Skin of body (tissue), 3 donors: ENCODE measurements at places on chromosomes 2 and 18.

DNA sequence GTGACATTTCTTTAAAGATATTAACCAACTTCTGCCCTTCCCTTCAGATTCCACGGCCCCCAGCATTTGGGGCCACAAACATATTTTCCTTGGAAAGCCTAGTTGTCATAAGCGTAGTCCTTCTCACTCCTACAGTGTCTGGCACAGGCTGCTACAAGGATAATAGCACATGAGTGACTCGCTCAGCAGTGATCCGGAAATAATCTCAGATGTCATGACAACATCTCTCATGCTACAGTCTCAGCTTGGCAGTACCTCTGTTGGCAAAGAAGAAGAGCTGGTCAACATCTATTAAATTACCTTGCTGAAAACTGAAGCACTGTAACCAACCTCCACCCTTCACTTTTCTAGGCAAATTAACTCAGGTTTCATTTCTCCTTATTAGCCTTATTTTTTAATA lies 351.7 kb downstream of the RAD51AP2 start:
- DNase-seq, result no peak

DNA sequence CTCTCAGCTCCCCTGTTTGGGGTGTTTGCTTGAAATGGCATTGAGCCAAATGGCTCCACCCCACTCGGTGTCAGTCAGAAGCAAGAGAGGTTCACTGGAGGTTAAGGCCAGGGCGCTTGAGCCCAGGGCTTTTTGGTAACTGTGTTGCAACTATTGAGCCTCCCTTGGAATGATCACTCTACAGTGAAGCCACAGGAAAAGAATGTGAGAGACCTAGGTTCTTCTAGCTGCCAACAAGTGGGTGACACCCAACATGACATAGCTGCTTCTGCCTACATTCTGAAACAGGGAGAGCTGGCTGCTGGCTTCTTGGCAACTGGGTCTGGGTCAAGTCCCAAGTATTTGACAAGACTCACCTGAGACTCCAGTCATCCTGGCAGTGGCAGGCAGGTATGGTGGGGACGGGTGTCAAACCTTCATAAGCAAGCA lies 7.1 kb upstream of the GRHL1 start:
- no peak for DNase-seq

DNA sequence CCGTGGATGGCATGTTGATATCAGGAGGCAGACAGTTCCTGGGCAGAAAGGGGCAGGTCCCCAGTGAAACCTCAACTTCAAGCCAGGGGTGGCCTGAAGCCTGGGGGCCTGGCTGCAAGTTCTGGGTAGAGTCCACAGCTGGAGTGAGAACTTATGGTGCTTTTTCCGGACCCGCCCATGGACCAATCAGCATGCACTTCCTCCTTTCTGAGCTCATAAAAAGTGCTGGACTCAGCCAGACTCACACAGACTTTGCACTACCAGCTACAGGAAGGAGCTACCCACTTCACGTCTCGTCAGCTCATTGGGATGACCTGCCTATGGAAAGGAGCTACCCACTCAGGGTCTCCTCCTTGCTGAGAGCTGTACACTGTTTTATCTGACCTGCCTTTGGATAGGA lies 183.1 kb upstream of the MC4R start:
- no peak for DNase-seq

GRCh38 chr2:162581959-162582798 lies 238.2 kb downstream of the GCA start:
- no peak for DNase-seq

- DNase-seq, result no peak
Observed at GRCh38 chr2:209970711-209971110, 31.7 kb upstream of the RPE start.

DNA sequence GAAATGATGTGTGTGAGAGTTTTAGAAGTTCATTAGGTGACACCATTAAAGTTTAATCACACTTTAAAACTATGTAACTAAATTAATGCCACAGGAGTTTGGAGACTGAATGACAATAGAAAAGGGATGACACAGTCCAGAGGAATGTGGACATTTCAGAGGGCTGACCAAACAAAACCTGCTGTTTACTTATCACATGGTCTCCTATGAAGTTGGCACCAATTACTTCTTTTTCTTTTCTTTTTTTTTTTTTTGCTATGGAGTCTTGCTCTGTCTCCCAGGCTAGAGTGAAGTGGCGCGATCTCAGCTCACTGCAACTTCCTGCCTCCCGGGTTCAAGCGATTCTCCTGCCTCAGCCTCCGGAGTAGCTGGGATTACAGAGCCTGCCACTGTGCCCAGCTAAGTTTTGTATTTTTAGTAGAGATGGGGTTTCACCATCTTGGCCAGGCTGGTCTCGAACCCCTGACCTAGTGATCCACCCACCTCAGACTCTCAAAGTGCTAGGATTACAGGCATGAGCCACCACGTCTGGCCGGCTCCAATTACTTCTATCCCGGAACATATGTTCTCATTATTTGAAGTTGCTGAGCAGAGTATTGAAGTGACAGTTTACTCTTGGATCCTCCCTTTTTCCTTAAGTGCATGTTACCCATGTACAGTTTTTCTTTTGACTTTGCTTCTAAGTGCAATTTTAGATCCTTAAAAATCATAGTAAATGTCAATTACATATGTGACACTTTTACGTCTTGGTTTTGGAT lies 4.3 kb downstream of the AGPS start:
- no peak for DNase-seq

GRCh38 chr2:145682546-145683157 lies 1162.7 kb upstream of the ZEB2 start:
- DNase-seq, result no peak

DNA sequence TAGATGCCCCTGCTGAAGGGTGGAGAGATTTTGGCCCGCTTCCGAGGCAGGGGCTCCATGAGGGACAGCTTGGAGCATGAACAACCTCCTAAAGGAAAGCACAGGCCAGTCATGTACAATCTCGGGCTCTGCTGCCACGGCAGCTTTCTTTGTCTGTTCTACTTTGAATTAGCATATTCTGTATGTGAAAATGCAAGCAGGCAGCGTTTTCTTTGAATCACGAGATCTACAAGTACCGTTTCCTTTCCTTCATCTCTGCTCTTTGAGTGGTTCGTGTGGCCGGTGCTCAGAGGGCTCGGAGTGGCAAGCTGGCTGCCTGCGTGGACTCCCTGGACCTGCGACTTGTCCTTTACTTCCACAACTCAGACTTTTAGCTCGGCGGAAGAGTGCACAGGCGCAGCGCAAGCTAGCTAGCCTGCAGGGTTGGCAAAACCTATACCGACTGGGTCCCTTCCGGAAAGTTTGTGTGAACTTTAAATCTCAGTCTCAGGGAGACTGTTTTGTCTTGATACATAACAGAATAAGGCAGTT lies 6.9 kb downstream of the TWIST2 start:
- DNase-seq, result no peak

DNA sequence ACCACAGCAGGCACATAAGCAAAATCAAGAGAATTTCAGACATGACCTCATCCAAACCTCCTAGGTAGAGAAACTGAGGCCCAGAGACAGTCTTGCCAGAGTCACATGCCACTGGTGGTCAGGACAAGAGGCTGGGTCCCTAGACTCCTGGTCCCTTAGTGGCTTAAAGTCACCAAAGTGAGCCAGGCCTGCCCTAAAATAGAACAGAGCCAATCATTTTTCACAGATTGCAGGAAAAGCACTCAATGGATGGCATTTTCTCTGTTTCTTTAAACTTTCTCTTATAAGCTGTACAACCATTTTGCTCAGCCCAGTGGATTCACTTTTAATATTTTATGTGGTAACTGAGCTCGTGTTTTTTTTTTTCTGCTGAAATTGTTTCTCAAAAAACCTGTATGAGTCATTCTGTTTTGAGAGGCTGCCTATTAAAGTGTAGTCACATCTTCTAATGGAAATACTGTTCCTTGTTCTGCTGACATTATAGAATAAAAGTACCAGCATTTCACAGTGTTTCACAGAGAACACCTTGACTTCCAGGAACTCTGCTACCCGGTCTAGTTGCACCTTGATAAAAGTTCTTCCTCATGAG lies 29.6 kb downstream of the STEAP3 start:
- DNase-seq, result no peak

DNA sequence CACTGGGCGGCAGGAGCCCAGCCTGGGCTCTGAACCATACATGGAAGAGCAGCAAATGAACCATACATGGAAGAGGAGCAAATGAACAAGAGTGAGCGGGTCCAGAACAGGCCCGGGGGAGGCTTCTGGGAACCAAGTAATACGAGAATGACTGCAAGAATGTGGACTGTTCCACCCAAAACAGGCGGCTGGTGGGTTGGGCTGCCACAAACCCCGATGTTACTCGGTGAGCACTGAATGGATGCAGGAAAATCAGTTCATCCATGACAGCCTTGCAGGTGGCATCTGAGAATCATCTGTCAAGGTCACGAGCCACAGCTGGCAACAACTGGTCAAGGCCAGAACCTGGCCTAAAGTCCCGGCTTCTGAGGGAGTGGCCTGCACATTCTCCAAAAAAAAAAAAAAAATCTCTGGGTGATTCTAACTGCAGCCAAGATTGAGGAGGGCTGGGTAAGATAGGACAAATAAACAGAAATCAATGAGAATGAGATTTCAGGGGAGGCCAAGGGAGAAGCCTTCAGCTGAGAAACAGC lies 106.1 kb downstream of the ZNF516 start:
- DNase-seq, result no peak

DNA sequence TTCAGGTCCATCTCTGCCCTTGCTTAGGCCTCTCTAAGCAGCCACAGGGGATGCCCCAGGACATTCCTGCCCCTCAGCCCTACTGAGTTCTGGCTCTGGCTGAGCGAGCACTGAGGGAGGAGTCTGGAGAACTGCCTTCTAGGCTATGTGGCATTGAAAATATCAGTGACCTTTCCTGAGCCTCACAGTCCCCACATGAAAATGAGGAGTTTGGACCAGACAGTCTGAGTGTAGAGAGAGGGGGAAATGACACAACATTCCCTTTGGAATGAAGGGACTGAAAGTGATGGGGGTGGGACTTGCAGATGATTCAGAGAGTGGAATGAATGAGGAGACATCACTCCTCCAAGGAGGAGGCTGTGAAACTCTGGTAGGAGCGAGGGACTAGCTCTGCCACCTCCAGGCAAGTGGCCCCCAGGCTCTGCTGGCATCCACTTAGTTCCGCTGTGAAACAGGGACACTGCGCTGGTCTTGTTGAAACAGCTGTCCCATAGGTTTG lies 8.0 kb downstream of the TNS1 start:
- DNase-seq, result no peak

- no peak for DNase-seq
Observed at GRCh38 chr18:52237551-52237950, 102.4 kb upstream of the DCC start.

GRCh38 chr2:178246696-178247095 lies 52.4 kb downstream of the OSBPL6 start:
- no peak for DNase-seq

- DNase-seq, result no peak
Observed at GRCh38 chr2:147182260-147182659, 662.6 kb upstream of the ACVR2A start.

GRCh38 chr2:120245520-120246332 lies 6.9 kb upstream of the RALB start:
- DNase-seq, result no peak

DNA sequence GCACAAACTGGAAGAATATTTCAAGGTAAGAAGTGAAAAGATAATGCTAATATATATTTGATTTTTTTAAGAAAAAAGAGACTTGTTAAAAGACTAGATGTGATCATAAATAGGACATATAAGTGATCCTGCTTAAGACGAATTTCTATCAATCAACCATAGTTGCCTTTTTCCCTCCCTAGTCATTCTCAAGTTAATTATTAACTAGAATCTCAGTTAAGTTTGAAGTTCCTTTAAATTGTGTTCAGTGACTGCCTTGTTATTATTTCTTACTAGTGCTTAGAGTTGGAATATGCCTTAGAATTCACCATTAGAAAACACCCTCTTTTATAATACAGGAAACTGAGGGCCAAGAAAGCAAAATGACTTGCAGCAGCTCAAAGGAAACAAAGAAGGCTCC lies 141.5 kb upstream of the SP5 start:
- no peak for DNase-seq

DNA sequence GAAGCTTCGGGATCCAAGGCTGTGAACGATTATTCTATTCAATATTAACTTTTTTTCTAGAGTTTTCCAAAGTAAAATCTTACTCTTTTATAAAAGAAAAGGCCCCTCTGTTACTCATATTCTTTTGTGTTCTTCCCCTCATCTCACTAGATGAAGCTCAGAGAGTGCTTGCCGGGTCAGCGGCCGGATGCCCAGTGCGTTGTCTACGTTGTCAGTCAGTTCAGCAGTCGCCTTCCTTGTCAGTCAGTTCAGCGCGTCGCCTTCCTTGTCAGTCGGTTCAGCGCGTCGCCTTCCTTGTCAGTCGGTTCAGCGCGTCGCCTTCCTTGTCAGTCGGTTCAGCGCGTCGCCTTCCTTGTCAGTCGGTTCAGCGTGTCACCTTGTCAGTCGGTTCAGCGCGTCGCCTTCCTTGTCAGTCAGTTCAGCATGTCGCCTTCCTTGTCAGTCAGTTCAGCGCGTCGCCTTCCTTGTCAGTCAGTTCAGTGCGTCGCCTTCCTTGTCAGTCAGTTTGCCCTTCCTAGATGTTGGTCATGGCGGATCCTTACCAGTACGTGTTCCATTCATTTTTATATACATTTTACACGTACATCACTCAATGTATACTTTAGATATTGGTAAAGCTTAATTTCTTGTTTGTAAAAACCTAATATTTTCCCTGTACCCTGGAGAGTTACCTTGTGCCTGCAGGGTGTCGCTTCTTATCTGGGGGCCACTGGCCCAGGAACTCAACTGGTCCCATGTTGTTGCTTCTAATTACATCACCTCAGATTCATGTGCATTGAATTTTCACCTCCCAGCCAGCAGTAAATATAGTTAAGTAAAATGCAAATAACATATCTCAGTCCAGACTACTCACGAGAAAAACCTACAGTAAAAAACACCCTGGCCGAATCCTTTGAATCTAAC lies 206.9 kb downstream of the ASB1 start:
- DNase-seq, result no peak

GRCh38 chr2:133817680-133818566 lies 249.7 kb upstream of the NCKAP5 start:
- peak; percentile 32 for DNase-seq

DNA sequence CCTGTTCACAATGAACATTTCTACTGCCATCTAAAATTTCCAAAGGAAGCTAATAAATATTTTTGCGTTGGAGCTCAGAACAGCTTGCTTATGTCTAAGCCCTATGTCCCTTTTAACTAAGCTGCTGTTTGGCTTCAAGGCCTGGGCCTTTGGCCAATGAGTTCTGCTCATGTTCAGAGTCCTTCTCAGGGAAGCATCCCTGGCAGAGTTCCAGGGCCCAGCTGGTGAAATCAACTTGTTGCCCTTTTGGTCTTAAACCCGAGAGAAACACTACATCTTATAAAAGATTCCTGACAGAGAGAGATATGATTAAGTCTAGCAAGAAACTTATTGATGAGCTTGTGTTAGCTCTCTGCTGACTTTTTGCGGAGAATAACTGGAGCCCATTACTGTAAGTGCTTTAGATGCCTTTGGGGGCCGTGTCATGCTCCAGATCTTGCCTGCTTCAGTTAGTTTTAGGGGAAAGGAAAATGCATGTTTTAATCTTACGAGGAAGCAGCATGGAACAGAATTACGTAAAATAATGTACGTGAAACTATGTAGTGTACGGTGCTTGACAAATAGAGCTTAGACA lies 102.5 kb upstream of the NOSTRIN start:
- DNase-seq, result peak; percentile 40

GRCh38 chr2:3513026-3513810 lies 6.1 kb downstream of the ADI1 start:
- no peak for DNase-seq
